ENCODE measurements at places on chromosomes 2 and 18. TPM values are rescaled to one million over a fixed set of nuclear protein-coding genes. Genes with fewer than 3 reads are reported as not detected.
A peak's percentile ranks its signal among the peaks of the same experiment; 100 is the strongest.

GRCh38 chr2:33372940-33373553 lies 103.4 kb upstream of the RASGRP3 start:
- peaks cover 3% of the 10 kb centered on the region for H3K27me3 ChIP-seq
- no peak overlapping the region for H3K4me3 ChIP-seq
- H3K4me1 ChIP-seq = no peaks in the 10 kb centered on the region
- no peaks in the 10 kb centered on the region for H3K36me3 ChIP-seq

DNA sequence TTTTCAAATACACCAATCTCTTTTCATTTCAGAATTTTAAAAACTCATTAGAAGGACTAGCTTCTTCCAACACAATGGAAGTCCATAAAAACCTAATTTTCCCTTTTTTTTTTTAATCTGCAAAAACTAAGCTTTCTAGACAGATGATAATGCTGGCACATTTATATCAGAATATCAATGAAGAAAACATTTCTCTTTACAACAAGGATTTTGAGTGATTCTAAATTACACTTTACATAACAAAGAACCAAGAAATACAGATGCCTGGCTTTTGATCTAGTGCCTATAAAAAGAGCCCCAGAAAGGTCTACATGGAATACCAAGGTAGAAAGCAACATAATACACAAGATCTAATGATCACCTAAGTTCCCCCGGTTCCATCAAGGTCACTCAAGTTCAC lies 108.0 kb downstream of the AFF3 start:
- no peak overlapping the region for H3K4me3 ChIP-seq
- peaks cover 6% of the 10 kb centered on the region for H3K27me3 ChIP-seq

- peaks cover 4% of the 10 kb centered on the region for H3K36me3 ChIP-seq
- H3K4me1 ChIP-seq = no peaks in the 10 kb centered on the region
- no peak for DNase-seq
- no peak overlapping the region for H3K4me3 ChIP-seq
- no peak overlapping the region for H3K27ac ChIP-seq
- peaks cover 7% of the 10 kb centered on the region for H3K27me3 ChIP-seq
These were observed 251.3 kb downstream of the EIPR1 start for GRCh38 chr2:3126171-3126910.

GRCh38 chr2:216296856-216297255 lies 75.4 kb downstream of the MARCHF4 start:
- H3K27me3 ChIP-seq = no peaks in the 10 kb centered on the region
- no peak overlapping the region for H3K4me3 ChIP-seq
- DNase-seq = no peak
- no peak overlapping the region for H3K27ac ChIP-seq
- peaks cover 6% of the 10 kb centered on the region for H3K4me1 ChIP-seq
- no peaks in the 10 kb centered on the region for H3K36me3 ChIP-seq

- no peaks in the 10 kb centered on the region for H3K27me3 ChIP-seq
- no peaks in the 10 kb centered on the region for H3K36me3 ChIP-seq
- H3K27ac ChIP-seq = no peak overlapping the region
- H3K4me3 ChIP-seq = no peak overlapping the region
- no peak for DNase-seq
- no peaks in the 10 kb centered on the region for H3K4me1 ChIP-seq
These were observed 180.8 kb upstream of the MGAT5 start for GRCh38 chr2:134073023-134073422.

- peaks cover 5% of the 10 kb centered on the region for H3K36me3 ChIP-seq
- no peaks in the 10 kb centered on the region for H3K27me3 ChIP-seq
- no peak overlapping the region for H3K4me3 ChIP-seq
- no peak for DNase-seq
- no peak overlapping the region for H3K27ac ChIP-seq
- H3K4me1 ChIP-seq = no peaks in the 10 kb centered on the region
These were observed 27.5 kb downstream of the COA5 start for GRCh38 chr2:98580656-98581284.

- DNase-seq = no peak
- no peak overlapping the region for H3K27ac ChIP-seq
- peaks cover 9% of the 10 kb centered on the region for H3K4me1 ChIP-seq
- no peaks in the 10 kb centered on the region for H3K27me3 ChIP-seq
- no peak overlapping the region for H3K4me3 ChIP-seq
These were observed 681.0 kb upstream of the ID2 start for GRCh38 chr2:8000870-8001269.

DNA sequence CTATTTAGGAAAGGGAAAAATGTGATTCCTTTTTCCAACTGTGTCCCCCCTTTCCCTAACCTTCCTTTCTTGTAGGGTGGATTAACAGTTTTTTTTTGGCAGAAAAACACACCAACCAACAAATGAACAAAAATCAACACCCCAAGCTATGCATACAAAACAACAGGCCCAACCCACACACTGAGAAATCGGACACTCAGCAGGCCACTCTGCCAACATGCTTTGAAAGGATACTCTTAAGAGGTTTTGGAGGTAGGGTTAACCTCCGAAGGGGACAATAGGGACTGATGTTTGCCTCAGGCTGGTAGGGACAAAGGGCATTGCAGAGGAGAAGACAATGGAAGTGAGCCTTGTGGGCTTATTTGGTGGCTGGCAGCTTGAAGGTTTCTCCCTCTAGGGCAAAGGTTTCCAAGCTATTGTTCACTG lies 33.1 kb upstream of the POLE4 start:
- no peak overlapping the region for H3K27ac ChIP-seq
- no peak for DNase-seq
- H3K4me1 ChIP-seq = no peaks in the 10 kb centered on the region

GRCh38 chr2:120400551-120400950 lies 54.6 kb downstream of the INHBB start:
- no peak overlapping the region for H3K27ac ChIP-seq
- no peak overlapping the region for H3K4me3 ChIP-seq
- DNase-seq = no peak
- H3K4me1 ChIP-seq = no peaks in the 10 kb centered on the region

- DNase-seq = no peak
- H3K4me3 ChIP-seq = peak overlapping the region; percentile 100
- peaks cover 16% of the 10 kb centered on the region for H3K4me1 ChIP-seq
- H3K36me3 ChIP-seq = peaks cover 7% of the 10 kb centered on the region
These were observed 487 bp downstream of the STARD6 start for GRCh38 chr18:54357082-54357659.

DNA sequence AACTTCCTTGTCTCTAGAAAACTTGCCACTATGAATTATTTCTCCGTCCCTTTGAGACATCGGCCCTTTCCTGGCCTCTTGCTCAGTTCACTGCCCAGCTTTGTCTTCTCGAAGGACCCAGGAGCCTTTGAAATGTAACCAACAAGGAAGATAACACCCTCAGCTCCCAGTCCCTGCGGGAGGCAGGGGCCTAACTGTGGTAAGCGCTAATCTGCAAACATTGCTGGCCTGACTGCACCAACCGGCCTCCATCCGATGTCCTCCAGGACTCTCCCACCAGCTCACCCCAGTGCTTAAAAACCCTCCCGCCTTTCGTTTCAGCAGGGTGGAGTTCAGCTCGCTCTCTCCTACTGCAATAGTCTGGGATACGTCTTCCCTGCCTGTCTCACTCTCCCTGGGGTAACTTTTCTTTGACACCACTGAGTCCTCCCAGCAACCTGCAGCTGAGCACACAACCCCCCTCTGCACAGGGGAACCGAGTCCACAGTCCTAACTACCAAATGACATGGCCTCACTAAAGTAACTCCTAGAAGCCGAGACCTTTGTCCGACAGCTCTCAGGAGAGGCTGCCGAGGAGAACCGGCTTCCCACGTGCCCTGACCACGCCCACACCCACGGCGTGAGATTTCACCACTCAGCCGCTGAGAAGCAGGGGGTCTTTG lies 76.1 kb downstream of the MBP start:
- peaks cover 70% of the 10 kb centered on the region for H3K4me1 ChIP-seq
- no peak for DNase-seq
- peaks cover 30% of the 10 kb centered on the region for H3K36me3 ChIP-seq

DNA sequence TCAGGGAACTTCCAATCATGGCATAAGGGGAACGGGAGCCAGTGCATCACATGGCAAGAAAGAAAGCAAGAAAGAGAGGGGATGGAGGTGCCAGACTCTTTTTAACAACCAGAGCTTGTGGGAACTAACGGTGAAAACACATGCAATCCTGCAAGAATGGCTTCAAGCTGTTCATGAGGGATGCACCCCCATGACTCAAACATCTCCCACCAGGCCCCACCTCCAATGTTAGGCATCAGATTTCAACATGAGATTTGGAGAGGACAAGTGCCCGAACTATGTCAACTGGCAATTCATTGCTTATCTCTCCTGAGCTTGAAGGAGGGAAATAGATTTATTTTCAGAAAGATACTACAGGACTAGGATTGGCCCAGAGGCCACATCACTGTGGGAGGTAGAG lies 270.0 kb downstream of the SLC4A3 start:
- no peaks in the 10 kb centered on the region for H3K4me1 ChIP-seq
- H3K27me3 ChIP-seq = peaks cover 3% of the 10 kb centered on the region
- H3K27ac ChIP-seq = no peak overlapping the region
- H3K36me3 ChIP-seq = no peaks in the 10 kb centered on the region

DNA sequence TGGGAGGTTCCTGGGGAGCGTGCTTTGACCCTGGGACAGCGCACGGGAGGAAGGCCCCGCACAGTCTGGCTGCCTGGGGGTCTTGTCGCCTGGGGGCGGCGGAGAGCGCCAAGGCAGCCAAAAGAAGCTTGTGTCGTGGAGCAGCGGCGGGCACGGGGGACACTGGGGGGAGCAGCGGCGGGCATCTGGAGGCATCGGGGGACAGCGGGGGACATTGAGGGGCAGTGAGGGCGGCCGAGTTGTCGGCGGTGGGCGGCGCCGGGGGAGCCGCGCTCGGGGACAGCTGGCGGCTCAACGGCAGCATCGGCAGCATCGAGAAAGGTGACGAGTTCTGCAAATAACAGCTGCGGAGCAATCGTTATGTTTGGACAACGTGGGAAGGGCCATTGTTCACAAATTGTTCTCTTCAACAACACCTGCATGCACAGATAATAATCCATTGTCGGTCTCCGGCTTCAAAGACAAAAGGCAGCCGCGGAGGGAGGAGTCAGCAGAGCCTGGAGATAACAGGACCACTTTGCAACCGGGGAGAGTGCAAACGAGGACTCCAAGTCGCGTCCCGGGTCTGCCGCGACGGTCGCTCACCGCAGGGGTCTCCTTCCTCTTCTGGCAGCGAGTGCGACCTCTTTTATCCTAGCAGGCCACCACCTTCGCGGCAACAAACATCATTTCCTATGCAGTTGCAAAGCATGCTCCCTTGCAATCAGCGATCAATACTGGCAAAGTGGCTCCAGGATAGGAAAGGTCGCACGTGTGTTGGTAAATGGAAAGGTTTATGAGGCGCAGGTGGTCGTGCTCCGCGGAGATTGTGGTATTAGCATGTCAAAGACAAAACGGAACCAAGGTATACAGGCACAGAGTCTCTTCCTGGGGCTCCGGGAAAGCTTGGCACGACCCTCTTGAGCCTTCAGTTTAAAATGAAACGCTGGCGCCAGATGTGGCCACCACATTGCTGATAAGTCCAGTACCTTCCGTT lies 132.3 kb upstream of the DLX2 start:
- no peaks in the 10 kb centered on the region for H3K36me3 ChIP-seq
- peak overlapping the region; percentile 81 for H3K4me3 ChIP-seq
- peak; percentile 17 for DNase-seq
- H3K4me1 ChIP-seq = peaks cover 17% of the 10 kb centered on the region

DNA sequence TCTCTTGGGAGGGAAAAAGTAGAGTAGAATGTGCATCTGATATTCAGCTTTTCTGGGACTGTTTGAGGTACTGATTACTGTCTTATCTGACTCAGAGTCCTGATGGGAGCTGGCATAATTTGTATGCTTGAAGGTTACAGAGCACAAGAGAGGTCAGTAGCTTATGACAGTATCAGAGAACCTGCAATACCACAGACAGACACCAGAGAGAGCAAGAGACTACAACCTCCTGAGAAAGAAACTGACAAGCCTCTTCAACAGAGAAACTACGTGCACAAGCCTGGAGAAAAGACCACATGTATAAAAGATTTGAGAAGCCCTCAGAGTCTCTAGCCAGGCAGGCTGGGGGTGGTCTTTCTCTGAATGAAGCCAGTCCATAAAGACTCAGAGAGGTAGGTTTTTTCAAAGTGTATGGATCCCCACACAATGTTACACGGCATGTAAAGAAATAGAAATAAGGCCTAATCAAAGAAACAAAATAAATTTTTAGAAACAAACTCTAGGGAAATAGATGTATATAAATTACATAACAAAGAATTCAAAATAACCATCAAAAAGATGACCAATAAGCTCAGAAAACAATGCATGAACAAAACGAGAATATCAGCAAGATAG lies 568.3 kb downstream of the LRRTM4 start:
- DNase-seq = no peak
- no peaks in the 10 kb centered on the region for H3K27me3 ChIP-seq
- no peaks in the 10 kb centered on the region for H3K4me1 ChIP-seq
- H3K4me3 ChIP-seq = no peak overlapping the region
- H3K36me3 ChIP-seq = no peaks in the 10 kb centered on the region

DNA sequence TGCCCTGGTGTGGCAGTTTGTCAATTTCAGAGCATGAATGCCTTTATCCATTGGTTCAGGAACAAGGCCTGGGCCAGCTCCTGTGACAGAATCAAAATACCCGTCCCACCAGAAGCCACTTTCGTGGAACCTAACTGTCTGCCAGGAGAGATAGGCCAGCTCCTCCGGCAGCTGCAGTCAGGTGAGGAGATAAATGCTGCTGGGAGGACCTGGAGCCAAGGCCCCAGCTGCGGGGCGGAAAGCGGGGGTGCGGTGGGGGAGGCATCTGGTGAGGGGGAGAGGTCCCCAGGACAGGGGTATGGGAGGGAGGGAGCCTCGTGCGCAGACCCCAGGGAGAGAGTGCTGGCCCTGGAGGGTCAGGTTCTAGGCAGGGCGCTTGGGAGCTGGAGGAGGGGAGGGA lies 4.4 kb upstream of the ASB1 start:
- no peaks in the 10 kb centered on the region for H3K27me3 ChIP-seq
- peaks cover 1% of the 10 kb centered on the region for H3K36me3 ChIP-seq
- peaks cover 4% of the 10 kb centered on the region for H3K4me1 ChIP-seq
- H3K27ac ChIP-seq = no peak overlapping the region
- H3K4me3 ChIP-seq = no peak overlapping the region

- no peak overlapping the region for H3K27ac ChIP-seq
- H3K4me3 ChIP-seq = no peak overlapping the region
- H3K27me3 ChIP-seq = no peaks in the 10 kb centered on the region
- H3K4me1 ChIP-seq = no peaks in the 10 kb centered on the region
- peaks cover 2% of the 10 kb centered on the region for H3K36me3 ChIP-seq
These were observed 881.3 kb downstream of the LRRTM4 start for GRCh38 chr2:76640905-76641304.

GRCh38 chr2:227862227-227862740 lies 9.1 kb upstream of the DAW1 start:
- H3K4me3 ChIP-seq = no peak overlapping the region
- peaks cover 7% of the 10 kb centered on the region for H3K27me3 ChIP-seq
- H3K36me3 ChIP-seq = no peaks in the 10 kb centered on the region
- H3K4me1 ChIP-seq = no peaks in the 10 kb centered on the region
- no peak overlapping the region for H3K27ac ChIP-seq

DNA sequence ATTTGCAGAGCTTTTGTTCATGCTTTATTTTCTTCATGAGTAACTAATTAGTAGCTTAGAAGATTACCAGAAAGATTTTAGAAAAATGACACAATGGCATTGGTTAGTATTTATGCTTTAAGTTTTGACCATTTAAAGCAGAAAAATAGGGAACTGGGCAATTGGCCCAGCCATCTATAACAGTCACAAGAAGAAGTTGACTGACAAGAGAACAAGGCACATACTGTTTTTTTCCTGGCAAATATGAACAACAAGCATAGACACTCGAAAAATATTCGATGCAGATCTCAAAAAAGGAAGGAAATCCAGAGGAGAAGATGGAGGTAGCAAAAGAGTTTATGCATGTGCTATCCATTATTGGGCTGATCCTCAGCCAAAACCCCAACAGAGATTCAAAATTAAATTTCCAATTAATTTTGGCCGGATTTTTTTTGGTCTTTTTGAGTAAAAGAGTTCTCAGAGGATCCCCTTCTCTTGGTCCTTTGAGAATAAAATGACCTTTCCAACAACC lies 200.8 kb upstream of the SLC35G4 start:
- H3K4me1 ChIP-seq = no peaks in the 10 kb centered on the region
- no peak for DNase-seq
- H3K27ac ChIP-seq = no peak overlapping the region

The CERKL gene
- total RNA-seq = 0.06 TPM

The ARID5A gene
- 59.5 TPM for total RNA-seq

All from activated naive CD8-positive, alpha-beta T cell treated with anti-CD3 and anti-CD28 coated beads for 36 hours (primary cell).